ENCODE measurements at places on chromosomes 7 and 10. TPM values are rescaled to one million over a fixed set of nuclear protein-coding genes. Genes with fewer than 3 reads are reported as not detected.
A peak's percentile ranks its signal among the peaks of the same experiment; 100 is the strongest.

GRCh38 chr7:93851536-93851935, 39.0 kb downstream of the TFPI2 start:
- no peak for DNase-seq

GRCh38 chr10:50512743-50513416, 110.9 kb downstream of the SGMS1 start:
- no peak for DNase-seq

FGF8 gene
- not detected for total RNA-seq

DNA sequence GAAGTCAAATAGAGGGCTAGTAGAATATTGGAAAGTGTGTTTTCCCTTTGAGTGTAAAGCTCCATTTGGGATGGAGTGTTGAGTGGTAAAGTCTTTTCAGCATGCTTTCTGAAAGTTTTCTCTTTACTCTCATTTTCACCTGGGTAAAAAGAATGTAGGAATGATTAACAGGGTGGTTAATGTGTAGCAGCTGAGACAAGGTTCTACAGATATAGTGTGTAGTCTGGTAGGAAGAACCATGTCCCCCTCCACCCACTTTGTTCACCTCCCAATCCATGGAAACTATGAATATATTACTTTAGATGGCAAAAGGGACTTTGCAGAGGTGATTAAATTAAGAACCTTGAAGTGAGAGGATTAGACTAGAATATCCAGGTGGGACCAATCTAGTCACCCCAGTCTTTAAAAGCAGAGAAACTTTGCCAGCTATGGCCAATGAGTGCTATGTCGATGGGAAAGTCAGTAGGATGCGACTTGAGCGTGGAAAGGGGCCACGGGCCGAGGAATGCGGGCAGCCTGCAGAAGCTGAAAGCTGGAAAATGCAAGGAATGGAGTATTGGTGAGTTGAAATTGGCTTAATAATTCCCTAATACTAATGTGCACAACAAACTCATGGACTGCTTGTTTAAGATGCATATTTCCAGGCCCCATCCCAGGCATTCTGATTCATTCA, 166.3 kb upstream of the AHR start:
- peak; percentile 47 for DNase-seq

DNA sequence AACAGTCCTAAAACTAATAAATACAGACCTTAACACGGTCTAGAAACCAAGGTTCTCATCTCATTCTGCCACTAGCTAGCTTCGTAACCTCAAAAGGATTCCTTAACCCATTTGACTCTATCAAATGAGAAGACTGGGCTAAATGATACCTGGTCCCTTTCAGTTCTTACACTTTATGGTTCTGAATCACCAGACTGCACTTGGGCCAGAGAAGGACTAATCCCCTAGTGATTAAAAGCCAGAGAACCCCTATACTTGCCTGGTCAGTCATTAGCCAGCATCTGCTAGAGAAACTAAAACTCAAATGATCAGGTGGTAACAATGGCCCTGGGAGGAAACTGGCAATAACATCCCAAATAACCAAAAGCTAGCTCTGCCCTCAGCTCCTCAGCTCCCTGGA, 16.8 kb downstream of the TMEM243 start:
- no peak for DNase-seq

GRCh38 chr10:7708832-7709231, 5.7 kb downstream of the ITIH2 start:
- DNase-seq, result no peak

KIF11 gene
- 7.3 TPM for total RNA-seq

GRCh38 chr10:80136134-80136571, 3.6 kb downstream of the PLAC9 start:
- DNase-seq, result no peak

All from left lung (tissue), 14 donors.